ENCODE measurements at places on chromosomes 12 and 14.

- no peak overlapping the region for H3K27ac ChIP-seq
- no peak for DNase-seq
- no peak overlapping the region for H3K4me3 ChIP-seq
- H3K4me1 ChIP-seq = no peaks in the 10 kb centered on the region
Observed at GRCh38 chr14:61187196-61187905, 93.8 kb downstream of the TMEM30B start.

- no peak for DNase-seq
- no peaks in the 10 kb centered on the region for H3K27me3 ChIP-seq
- H3K4me1 ChIP-seq = peaks cover 12% of the 10 kb centered on the region
- H3K36me3 ChIP-seq = no peaks in the 10 kb centered on the region
Observed at GRCh38 chr14:103749860-103750259, 34.2 kb downstream of the ZFYVE21 start.

GRCh38 chr12:21301-22189 lies 45.0 kb upstream of the IQSEC3 start:
- no peaks in the 10 kb centered on the region for H3K27me3 ChIP-seq
- H3K4me3 ChIP-seq = no peak overlapping the region
- no peak overlapping the region for H3K27ac ChIP-seq
- H3K4me1 ChIP-seq = peaks cover 3% of the 10 kb centered on the region
- peaks cover 25% of the 10 kb centered on the region for H3K36me3 ChIP-seq

DNA sequence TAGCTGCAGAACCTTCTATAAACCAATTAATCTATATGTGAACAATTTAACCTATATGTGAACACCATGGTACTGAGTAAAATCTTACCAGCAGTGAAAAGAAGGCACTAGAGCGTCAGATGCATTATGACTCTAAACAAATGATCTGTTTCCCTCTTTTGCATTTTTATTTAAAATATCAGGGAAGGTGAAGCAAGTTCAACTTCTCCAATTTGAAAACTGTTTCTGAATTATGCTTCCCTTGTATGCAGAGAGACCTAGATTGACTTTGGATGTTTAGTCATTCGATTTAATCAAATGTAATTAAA lies 80.9 kb downstream of the DAD1 start:
- peaks cover 9% of the 10 kb centered on the region for H3K36me3 ChIP-seq
- H3K4me1 ChIP-seq = peaks cover 59% of the 10 kb centered on the region
- no peaks in the 10 kb centered on the region for H3K27me3 ChIP-seq
- H3K4me3 ChIP-seq = peak overlapping the region; percentile 51
- H3K27ac ChIP-seq = peak overlapping the region; percentile 90

- no peak overlapping the region for H3K4me3 ChIP-seq
- no peaks in the 10 kb centered on the region for H3K36me3 ChIP-seq
- H3K27me3 ChIP-seq = no peaks in the 10 kb centered on the region
- no peaks in the 10 kb centered on the region for H3K4me1 ChIP-seq
- no peak for DNase-seq
Observed at GRCh38 chr12:91142221-91142631, 30.9 kb upstream of the LUM start.

- H3K27ac ChIP-seq = no peak overlapping the region
- H3K4me1 ChIP-seq = peaks cover 11% of the 10 kb centered on the region
- peaks cover 31% of the 10 kb centered on the region for H3K27me3 ChIP-seq
- no peak for DNase-seq
- H3K36me3 ChIP-seq = no peaks in the 10 kb centered on the region
- no peak overlapping the region for H3K4me3 ChIP-seq
Observed at GRCh38 chr12:120646044-120646443, 5.6 kb downstream of the CABP1 start.

Measured in naive thymus-derived CD4-positive, alpha-beta T cell (primary cell).